Sigmoid colon (tissue), 7 donors: ENCODE measurements at places on chromosomes 11 and 22.

GRCh38 chr11:13010749-13011465 is 1.8 kb downstream of the RASSF10 start:
- no peak for DNase-seq

GRCh38 chr11:106656646-106657045 is 361.6 kb downstream of the GUCY1A2 start:
- DNase-seq = no peak

DNA sequence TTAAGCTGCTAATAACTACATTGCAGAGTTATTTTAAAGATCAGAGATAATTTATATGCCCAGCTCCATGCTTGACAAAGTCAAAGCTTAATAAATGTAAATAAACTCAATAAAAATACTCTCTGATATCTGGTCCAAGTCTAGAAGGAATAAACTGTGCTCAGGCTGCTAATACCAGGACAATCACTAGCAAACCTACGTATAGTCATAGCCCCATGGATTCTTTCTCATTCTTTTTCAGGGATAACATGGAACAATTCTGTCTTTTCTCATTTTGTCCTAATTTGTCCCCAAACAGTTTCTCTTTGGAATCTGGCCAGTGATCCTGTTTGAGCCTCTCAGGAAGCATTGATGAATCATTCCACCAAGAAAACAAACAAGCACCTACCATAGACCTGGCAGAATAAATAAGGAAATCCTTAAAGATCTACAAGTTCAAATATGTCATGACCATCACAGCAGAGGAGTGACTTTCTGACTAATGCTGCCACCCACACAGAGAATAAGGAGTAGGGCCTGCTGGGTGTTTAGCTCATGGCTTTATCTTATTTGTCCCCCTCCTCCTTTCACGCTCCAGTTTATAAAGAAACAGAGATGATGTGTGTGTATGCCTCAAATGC is 14.1 kb upstream of the B3GNT6 start:
- DNase-seq = no peak

DNA sequence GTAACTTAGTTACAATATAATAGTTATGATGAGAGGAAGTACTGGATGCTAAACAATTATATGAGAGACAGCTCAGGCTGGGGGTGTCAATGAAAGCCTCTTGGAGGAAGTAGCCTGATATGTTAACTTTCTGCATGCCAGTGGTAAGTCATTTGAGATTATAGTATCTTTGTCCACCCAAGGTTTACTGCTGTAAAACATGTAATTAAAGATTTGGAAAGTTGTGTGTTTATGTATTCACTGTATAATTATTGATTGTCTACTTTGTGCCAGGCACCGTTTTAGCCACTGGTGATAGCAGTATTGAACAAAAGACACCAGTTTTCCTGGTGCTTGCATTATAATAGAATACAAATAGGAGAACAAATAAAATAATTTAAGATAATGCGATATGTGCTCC is 624 bp upstream of the DNAJB7 start:
- no peak for DNase-seq
